NCI-H2171 treated with DMSO at 0.1 percent for 48 hours (cell line): ENCODE measurements at places on chromosomes 1 and 21.

GRCh38 chr1:29849038-29849750 lies 612.9 kb downstream of the PTPRU start:
- peak; percentile 45 for DNase-seq

GRCh38 chr1:241640867-241641622 lies 876 bp upstream of the CHML start:
- DNase-seq, result peak; percentile 21

GRCh38 chr1:19762175-19762779 lies 37.4 kb downstream of the TMCO4 start:
- DNase-seq, result peak; percentile 9

GRCh38 chr21:35664683-35665082 lies 395.6 kb downstream of the SETD4 start:
- no peak for DNase-seq

DNA sequence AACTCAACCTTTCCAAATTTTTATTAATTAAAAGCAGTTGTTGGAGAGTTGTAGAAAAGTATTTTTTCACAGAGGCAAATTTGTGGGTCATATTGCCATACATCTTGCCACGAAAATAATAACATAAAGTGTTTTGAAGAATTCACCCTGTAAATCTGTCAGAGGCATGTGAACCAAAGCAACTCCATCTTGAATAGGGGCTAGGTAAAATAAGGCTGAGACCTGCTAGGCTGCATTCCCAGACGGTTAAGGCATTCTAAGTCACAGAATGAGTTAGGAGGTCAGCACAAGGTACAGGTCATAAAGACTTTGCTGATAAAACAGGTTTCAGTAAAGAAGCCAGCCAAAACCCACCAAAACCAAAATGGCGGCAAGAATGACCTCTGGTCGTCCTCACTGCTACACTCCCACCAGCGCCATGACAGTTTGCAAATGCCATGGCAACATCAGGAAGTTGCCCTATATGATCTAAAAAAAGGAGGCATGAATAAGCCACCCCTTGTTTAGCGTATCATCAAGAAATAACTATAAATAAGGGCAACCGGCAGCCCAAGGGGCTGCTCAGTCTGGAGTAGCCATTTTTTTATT lies 4.4 kb upstream of the CNN3 start:
- DNase-seq, result no peak

DNA sequence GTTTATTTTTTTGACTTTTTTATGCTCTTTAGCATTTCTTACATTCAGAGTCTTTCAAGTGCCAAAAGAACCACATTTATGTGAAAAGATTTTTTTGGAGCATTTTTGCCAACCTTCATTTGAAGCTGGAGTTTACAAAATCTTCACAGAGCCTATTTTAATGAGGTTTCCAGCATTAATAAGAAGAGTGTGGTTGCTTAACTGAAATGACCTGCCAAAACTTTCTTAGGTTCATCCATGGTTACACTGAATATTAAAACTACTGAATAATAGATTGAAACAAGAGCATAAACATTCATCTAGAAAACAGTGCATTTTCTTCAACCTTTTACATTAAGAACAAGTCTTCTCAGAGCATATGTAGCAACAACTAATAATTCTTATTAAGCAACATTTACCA lies 672.3 kb upstream of the CXADR start:
- no peak for DNase-seq

- peak; percentile 88 for DNase-seq
These were observed at the start of the genes JMJD4 and SNAP47 for GRCh38 chr1:227734856-227735538. JMJD4 (minus strand) TSS chr1:227735302; CDS start chr1:227735273, 29 bp downstream. SNAP47 (plus strand) TSS chr1:227735435; CDS start chr1:227747737, 12,302 bp downstream.

DNA sequence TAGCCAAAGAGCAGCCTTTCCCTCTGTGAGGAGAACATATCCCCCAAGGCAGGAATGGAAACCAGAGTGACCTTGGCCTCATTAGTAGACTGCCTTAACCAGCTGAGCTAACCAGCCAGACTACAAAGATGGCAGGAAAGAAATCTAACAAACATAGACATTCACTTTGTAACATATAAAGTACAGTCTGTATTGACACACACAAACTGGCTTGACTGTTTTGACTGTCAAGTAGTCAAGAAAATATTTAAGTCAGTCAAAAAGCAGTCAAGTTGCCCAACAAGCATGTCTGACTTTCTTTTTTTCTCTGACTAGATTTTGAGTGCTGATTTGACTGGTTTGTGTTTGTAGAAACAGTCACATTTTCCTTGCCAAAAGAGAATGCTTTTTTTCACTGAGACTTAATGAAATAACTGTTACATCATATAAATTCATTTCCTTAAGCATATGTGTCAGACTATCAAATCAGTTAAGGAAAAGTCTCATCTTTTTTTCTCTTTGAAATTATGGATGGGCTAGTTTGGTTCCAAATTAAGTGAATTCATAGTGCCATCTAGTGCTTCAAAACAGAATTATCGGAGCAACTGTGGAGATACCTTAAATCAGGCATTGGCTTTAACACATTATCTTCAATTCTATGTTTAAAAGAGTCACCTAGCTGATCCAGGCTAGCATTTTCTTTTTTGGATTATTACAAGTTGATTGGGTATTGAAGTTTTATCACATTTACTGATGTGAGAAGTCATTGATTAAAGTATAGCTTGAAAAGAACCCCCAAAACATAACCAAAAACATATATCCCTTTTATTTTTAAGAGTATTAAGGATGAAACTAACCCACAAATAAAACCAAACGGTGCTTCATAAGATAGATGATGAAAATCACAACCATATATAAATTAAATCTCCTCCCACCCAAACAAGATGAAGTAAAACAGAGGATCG lies 75.0 kb downstream of the ATP6V1G3 start:
- DNase-seq, result peak; percentile 54

DNA sequence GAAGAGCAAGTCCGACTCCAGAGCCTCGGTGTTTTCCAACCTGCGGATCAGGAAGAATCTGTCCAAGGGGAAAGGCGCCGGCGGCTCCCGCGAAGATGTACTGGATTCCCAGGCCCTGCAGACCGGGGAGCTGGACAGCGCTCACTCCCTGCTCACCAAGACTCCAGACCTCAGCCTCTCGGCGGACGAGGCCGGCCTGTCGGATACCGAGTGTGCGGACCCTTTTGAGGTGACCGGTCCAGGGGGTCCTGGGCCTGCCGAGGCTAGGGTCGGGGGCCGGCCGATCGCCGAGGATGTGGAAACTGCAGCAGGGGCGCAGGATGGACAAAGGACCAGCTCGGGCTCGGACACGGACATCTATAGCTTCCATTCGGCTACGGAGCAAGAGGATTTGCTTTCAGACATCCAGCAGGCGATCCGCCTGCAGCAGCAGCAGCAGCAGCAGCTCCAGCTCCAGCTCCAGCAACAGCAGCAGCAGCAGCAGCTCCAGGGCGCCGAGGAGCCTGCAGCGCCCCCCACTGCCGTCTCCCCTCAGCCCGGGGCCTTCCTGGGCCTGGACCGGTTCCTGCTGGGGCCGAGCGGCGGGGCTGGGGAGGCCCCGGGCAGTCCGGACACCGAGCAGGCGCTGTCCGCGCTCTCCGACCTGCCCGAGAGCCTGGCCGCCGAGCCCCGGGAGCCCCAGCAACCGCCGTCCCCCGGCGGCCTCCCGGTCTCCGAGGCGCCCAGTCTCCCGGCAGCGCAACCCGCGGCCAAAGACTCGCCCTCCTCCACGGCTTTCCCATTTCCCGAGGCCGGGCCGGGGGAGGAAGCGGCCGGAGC lies 827 bp downstream of the FMN2 start:
- no peak for DNase-seq

DNA sequence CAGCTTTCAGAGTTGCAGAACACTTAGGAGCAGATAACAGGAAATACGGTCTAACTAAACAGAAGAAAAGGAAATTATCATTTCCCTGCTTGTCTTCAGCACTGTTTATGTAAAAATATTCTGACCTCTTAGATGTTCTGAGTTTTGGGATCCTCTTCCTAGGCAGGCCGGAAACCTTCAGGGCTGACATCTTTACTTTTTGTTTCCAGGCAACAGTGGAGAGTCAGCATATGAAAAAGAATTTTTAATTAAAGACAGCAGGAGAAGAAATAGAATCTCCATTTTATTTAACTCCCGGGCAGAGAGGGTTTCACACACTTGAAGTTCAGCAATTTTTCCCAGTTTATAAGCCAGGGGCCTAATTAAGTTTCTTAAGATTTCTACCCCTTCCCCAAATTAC lies 5.1 kb upstream of the RIPPLY3 start:
- no peak for DNase-seq

- no peak for DNase-seq
These were observed 18.3 kb upstream of the TLR5 start for GRCh38 chr1:223161321-223161720.
